8988T (cell line): ENCODE measurements at places on chromosomes 11 and 22.

DNA sequence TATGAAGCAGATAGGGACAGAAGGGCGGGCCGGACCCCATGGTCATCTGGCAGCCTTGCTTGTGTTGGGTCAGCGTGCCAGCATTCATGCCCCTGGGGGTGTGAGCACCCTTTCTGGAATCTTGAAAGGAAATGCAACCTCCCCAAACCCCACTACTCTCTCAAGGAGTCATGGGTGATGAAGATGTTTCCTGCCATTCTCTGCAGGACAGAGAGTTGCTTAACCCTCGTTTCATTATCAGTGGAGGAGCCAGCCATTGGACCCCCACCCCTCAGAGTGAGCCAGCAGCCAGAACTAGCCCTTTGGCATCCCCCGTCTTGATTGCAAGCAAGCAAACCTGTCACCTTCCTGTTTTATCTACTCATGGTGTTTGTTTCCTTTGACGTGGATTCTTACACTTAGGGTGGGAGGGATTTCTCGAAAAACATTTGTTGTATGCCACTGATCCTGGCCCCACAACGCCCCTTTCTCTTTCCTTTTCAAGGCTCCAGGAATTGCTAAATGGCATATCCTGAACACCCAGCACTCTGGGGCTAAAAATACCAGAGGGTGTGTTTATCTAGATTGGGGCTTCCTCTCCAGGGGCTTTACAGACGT, 258.3 kb downstream of the ETS1 start:
- DNase-seq, result no peak

DNA sequence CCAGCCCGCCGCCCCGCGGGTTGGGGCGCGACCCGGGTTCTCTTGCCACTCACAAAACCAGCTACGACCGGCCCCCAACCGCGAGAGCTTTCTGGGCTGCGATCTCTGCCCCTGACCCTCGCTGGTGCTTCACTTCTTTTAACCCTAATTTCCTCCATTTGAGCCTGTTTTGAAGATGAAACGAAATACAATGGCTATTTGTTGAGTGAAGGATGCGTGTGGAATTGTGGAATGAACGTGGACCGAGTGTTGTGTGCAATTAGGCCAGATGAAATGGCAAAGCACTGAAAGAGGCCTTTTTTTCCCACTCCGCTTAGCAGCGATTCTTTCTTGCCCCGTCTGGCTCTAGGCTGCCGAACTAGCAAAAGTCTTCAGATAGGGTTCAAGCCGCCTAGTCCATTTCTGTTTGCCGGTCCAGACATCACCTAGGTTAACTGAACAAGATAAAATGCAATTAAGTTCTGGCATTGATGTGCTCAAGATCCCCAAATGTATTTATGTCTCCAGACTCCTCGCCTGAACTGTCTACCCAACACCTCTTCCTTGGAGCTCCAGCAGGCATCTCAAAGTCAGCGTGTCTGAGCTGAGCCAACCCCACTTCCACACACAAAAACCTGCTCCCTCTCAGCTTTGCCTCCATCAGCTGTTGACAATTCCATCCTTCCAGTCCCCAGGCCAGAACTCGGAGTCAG, 471 bp upstream of the TMEM184B start:
- no peak for DNase-seq

DNA sequence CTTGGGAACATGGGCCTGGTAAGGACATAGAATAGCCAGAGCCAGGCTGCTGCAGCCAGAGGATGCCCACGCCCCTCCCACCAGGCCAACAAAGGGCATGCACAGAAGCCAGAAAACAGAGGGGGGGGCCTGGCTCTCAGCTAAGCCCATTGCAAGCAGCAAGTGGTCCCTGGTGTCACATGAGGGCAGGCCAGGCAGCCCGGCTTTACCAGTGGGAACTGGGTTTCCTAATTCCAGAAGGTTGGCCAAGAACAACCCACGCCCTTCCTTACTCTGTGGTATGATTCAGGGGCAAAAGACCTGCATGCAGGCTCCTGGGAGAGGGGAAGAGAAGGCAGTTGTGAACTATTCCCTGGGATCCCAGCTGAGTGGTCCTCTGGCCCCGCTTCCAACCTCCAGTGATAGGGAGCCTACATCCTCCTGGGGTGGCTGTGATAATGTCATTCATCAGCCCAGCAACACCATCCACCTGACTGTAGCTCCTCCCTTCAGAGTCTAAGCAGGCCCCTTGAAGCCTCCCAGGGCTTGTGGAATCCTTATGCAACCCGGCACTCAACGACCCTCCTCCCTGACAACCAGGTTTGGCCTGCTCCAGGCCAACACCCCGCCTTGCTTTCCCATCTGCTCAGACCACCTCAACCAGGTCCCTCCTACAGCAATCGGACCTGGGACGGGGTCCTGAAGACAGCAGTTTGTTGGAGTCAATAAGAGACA, 62.1 kb upstream of the LMO1 start:
- no peak for DNase-seq

DNA sequence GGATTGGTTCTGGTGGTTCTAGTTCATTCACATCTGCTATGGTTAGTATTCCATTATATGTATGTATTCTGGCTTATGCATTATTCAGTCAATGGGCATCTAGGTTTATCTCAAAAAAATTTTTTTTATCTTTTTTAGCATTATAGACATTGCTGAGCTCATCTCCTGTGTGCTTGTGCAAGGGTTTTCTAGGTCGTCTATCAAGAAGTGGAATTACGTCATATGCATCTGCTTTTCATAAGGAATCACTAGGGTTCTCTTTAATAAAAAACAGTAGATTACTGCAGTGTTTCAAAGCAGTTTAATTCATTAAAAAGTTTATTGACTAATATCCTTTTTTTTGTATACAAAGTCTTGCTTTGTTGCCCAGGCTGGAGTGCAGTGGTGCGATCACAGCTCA, 21.3 kb downstream of the TBC1D22A start:
- no peak for DNase-seq

DNA sequence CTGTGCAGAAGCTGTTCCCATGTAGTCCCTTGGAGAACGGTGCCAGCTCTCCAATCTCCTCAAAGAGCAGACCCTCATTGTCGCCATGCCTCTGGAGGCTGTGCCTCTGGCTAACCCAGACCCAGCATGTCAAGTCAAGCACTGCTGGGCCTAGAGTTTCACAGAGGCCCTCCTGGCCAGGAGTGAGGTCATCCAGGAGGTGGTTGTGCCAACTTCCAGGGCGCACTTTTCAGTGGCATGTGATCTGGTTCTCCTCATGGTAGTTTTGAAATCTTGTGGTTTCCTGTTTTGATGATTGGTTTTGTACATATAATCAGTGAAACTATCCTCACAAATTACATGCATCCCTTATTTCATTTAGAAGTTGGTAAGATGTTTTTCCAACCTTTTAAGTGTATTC, 78.9 kb downstream of the PPFIBP2 start:
- no peak for DNase-seq

GRCh38 chr11:61509043-61510029, 787 bp downstream of the LRRC10B start:
- DNase-seq, result no peak

- no peak for DNase-seq
Measured at GRCh38 chr11:69470793-69471728, 10.4 kb upstream of the LINC01488 start.

GRCh38 chr11:44519989-44520737, 45.3 kb upstream of the CD82 start:
- DNase-seq, result no peak

DNA sequence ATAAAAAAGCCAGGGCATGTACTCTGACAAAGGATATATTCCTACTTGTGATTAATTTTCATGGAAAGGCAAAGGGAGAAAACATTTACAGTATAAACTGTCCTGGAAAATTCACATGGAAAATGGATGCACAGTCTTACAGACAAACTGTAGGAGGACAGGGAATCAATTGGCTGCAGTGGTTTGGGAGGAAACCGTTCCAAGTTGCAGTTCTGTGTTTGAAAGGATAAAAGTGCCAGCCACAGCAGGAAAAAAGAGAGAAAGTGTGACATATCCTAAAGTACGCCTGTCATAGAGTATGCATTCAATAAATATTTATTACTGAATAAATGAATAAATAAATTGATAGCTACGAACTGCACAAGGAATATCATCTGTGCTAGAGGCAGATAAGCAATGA, 462.9 kb downstream of the RAB38 start:
- DNase-seq, result no peak

GRCh38 chr22:18112440-18112839, 1.8 kb downstream of the TUBA8 start:
- no peak for DNase-seq

- no peak for DNase-seq
Measured at GRCh38 chr22:32761251-32761903, 40.1 kb upstream of the TIMP3 start.

DNA sequence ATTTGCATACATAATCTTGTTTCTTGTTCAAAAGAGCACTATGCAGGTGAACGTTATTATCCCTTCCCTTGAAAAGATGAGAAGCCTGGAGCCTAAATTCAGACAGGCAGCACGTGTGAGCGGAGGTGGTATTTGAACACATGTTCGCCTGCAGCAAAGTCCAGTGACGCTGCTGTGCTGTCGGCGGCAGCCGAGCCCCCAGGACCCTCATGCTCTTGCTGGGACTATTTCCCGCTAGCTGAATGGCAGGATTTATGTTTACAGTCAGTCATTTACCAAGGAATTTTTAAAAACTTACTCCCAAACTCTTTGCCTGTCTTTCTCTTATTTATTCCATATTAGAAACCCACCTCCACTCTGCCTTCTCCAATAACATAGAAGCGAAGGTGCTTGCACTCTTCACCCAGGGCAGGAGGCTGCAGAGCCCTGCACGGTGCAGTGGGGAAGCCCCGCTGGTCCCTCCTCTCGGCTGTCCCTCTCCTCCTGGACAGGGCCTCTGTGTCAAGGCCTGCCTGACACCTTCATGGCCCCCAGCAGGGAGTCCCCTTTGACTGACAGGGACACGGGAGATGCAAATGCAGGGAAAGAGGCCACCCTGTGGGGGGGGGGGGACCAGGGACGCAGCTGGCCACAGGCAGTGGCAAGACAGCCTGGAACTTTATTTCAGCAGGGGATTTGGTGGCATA, 528.5 kb upstream of the B3GAT1 start:
- no peak for DNase-seq

GRCh38 chr11:12042215-12042676, 33.8 kb upstream of the DKK3 start:
- DNase-seq, result no peak

DNA sequence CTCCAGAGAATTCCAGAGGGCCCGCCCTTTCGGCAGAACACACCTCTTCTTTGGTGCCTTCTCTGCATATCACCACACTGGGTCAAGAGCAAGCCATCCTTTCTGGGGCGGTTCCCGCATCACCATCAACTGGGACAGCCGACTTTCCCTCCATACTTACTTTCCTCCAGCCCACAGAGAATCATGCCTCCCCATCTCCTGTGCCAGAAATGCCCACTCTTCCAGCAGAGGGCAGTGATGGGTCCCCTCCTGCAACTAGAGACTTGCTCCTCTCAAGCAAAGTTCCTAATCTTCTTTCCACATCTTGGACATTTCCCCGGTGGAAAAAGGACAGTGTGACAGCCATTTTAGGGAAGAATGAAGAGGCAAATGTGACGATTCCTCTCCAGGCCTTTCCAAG, 157.7 kb downstream of the C11orf91 start:
- DNase-seq, result peak; percentile 69

DNA sequence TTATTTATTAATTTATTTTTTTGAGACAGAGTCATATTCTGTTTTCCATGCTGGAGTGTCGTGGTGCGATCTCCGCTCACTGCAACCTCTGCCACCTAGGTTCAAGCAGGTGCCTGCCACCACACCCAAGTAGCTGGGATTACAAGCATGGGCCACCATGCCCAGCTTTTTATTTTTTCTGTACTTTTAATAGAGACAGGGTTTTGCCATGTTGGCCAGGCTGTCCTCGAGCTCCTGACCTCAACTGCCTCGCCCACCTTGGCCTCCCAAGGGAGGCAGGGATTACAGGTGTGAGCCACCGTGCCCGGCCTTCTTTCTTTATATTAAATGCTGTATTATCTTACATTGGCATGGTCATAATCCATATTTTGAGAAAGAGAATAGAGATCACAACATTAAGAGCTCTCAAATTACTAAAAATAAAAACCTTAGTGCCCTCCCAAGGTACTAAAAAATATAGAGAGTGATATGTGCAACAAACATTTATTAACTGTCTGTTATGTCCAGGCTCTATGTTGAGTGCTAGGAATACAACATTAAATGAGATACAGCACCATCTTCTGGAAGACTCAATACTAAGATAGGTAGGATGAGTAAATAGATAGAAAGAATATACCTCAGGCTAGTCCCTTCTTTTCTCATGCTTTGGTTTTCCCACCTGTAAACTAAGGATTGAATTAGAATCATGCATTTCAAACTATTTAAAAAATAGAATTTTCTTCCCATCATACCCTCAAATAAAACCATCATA, 84.1 kb downstream of the BBOX1 start:
- DNase-seq, result no peak

GRCh38 chr11:131471976-131472375, 101.6 kb downstream of the NTM start:
- no peak for DNase-seq

DNA sequence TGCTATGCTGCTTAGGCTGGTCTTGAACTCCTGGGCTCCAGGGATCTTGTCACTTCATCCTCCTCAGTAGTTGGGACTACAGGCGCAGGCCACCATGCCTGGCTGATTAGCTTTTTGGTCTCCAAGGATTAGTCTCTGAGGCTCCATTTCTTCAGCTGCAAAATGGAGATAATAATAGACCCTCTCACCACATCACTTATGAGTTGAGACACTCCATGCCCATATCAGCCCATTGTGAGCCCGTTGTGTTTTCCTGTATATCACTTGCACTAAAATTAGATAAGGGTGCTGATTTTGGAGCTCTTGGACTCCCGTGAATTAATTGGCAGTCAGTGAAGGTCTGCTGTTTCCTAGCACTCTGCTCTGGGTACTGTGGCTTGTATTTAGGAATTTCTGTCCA, 36.0 kb downstream of the DEPDC5 start:
- DNase-seq, result no peak

DNA sequence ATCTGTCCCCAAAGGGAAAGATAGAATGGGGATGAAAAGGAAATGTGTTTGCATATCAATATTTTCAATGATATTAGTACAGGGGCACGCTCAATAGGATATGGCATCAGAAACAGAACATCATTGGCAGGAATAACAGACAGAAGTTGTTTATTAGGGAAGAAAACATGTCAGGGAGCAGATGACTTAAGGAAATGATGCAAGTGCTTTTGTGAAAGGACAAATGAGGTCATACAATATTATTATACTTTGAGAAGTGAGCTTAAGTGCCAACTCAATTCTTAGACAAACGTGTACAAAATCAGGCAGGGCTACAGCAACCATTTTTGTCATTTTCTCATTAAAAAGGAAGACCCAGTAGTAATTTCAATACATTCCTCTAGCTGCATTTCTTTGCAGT, 388.4 kb downstream of the SOX6 start:
- no peak for DNase-seq

DNA sequence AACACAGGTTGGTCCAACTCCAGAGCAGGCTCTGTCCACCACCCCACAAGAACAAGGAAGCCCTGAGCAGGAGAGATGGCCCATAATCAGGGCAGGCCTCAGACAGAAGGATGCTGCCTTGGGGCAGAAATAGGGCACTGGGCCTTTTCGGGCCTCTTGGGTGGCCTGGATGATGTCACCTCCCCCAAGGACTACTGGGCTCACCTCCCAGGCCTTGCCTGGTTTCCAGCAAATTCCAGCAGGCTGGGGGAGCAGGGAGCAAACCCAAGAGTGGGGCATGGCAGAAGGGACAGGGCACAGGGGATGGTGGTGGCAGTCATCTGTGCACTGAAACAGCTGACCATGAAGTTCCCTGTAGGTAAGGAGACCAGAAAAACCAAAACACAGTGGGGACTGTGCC, 5.3 kb upstream of the NAA40 start:
- DNase-seq, result no peak
